ENCODE measurements at places on chromosomes 7 and 10.
A peak's percentile ranks its signal among the peaks of the same experiment; 100 is the strongest.

- no peak for DNase-seq
These were observed 1189.2 kb downstream of the TYW1 start for GRCh38 chr7:68185631-68186456.

GRCh38 chr7:2776401-2776800, 67.7 kb downstream of the GNA12 start:
- no peak for DNase-seq

DNA sequence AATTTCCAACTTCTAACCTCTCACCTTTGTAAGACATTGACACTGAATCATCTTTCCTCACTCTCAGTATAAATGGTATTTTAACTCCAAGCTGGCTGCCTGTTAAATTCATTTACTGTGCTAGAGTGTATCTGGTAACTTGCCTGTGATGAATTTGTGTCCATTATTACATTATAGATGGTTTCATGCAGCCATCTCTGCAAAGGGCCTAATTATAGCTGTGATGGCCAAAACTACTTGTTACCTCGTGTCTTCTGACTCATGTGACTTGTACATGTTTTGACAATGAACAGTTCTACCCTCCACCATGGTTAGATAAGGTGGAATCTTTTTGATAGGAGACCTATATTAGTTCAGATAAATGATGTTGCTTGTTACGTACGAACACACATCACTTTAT, 392.0 kb downstream of the PAXIP1 start:
- no peak for DNase-seq

GRCh38 chr7:2169923-2170575, 62.7 kb downstream of the MAD1L1 start:
- no peak for DNase-seq

DNA sequence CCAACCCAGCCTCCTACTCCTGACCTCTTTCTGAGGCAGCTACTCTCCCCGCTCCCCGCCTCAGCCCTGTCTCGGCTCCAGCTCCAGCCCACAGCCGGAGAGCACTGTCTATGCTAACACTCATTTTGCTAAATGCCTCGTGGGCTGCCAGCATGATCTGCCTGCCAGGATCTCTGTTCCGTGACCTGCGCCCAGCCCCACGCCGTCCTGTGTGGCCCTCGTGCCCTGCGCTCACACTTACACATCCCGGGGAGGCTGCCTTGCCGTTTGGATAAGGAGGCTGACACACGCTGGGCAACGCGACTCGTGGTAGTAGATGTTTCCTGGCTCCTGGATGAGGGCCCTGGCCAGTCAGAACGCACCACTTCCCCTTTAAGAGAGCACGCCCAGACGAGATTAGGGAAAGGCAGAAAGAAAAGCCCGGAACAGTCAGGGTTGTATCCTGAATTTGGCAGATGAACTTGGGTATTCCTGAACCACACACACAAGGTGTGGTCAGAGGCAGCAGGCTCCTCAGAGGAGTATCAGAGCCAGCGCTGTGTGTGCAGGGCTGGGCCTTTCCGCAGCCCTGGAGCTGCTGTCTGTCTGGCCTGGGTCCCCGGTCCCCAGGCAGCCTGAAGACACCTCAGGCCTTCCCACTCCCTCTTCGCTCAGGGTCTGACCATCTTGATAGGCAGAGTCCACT, 97.7 kb upstream of the EFCAB10 start:
- peak; percentile 80 for DNase-seq

- no peak for DNase-seq
These were observed 33.6 kb downstream of the AOAH start for GRCh38 chr7:36690514-36691187.

GRCh38 chr10:107900131-107900530, 735.6 kb upstream of the SORCS1 start:
- DNase-seq, result no peak

- DNase-seq, result no peak
These were observed 13.9 kb downstream of the TSPAN14 start for GRCh38 chr10:80468002-80468401.

GRCh38 chr7:82393076-82393839, 50.3 kb downstream of the CACNA2D1 start:
- DNase-seq, result no peak

DNA sequence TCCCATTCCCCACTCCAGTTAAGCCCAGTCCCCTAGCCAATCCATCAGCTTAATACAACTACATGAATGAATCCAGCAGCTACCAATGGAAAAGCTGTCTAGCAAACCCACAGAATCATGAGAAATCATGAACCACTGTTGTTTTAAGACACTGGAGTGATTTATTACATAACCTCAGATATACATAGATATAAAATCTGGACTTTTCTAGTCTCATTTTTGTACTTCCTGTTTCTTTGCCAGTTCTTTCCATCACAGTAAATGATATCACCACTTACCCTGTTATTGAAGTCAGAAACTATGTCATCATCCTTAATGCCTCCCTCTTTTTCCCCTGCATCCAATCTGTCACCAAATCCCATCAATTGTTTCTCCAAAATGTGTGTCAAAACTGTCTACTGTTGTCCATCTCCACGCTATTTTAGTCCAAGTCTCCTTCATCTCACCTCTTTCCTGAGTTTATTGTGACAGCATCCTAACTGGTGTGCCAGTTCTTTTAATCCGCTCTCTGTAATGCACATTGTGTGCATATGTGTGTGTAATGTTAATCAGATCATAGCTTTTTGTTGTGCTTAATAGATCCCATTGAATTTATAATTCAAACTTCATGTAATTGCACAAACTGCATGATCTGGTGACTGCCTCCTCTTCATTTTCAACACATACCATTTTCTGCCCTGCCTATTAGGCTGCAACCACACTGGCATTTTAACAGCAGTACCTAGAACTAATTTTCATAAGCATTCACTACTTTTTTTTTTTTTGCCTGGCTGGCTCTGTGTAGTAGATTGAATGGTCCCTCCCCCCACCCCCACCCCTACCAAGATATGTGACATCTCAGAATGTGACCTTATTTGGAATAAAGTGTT, 56.0 kb downstream of the MKLN1 start:
- no peak for DNase-seq

DNA sequence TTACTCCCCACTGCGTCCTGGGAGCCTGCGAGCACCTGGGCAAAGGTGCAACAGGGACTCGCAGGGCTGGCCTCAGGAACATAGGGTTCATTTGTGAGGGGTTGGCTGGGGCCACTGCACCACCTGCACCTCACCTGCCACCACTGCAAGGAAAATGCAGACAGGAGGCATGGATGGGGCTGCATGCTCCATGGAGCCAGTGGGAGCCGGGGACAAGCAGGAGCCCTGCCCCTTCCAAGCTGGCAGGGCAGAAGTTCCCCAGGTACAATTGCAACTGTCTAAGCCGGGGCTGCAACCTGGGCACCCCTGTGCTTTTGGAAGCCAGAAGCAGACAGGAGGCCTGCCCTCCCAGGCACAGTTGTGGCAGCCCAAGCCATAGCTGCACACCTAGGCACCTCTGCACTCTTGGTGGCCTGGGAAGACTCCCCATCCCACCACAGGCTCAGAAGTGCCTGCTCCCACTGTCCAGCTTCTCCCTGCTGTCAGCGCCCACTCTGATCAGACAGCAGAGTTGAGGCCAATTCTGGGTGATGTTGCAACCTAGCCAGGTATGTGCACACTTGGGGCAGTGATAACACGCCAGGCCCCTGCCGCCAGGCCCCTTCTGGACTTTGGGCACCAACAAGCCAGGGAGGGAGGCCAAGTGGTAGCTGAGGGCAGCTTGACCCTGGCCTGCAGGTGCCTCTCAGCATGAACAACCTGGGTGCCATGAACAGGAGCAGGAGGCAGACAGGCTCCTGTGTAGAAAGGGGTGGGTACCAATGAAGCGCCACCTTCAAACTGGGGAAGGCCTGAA, 58.2 kb downstream of the TMEM106B start:
- DNase-seq, result no peak

DNA sequence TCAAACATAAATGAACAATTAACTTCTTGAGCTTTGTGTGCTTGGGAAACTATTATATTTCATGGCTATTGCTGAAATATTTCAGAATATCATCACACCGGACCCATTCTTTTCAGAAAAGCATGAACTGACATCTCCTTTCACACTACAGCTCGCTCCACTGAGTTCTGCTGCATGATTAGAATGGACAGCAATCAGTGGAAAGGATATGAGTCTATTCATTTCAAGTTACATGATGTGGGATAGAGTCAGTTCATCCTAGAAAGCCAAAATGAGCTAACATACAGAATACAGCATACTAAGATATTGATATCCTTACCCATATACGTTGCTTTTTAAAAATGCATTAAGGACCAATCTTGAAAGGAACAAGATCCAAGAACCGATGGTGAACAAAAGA, 1.1 kb upstream of the FAM53B start:
- no peak for DNase-seq

DNA sequence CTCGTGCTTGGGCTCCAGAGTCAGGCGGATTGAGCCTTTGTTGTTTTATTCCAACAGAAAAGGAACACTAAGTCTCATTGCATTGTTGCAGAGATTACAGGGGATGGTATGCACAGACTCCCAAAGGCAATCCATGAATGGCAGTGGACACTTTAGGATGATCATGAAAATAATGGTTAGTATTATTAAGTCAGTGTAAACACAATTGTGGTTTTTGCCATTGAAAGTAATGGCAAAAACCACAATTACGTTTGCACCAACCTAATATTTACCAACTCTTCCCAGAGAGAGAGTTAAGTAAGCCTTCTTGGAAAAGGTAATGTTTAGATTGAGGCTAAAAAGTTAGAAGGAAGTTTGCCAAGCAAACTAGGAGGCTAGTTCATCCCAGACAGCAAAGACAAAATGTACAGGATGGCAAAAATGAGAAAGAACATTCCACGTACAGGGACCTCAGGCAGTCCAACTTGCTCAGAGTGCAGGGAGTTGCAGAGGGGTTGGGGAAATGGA, 72.9 kb upstream of the AMPH start:
- DNase-seq, result no peak

- no peak for DNase-seq
These were observed 11.6 kb upstream of the BAZ1B start for GRCh38 chr7:73533742-73534141.

GRCh38 chr7:85716353-85716752, 529.5 kb upstream of the SEMA3D start:
- DNase-seq, result no peak

DNA sequence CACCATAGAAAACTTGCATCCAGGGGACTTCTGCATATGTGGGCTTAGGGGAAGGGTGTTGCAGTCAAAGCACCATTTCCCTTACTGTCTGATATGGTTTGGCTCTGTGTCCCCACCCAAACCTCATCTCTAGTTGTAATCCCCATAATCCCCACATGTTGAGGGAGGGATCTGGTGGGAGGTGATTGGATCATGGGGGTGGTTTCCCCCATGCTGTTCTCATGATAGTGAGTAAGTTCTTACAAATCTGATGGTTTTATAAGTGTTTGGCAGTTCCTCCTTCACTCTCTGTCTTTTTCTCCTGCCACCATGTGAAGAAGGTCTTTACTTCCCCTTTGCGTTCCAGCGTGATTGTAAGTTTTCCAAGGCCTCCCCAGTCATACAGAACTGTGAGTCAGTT, 177.4 kb downstream of the ADK start:
- no peak for DNase-seq

GRCh38 chr7:6398943-6399342, 48.8 kb downstream of the DAGLB start:
- DNase-seq, result no peak

DNA sequence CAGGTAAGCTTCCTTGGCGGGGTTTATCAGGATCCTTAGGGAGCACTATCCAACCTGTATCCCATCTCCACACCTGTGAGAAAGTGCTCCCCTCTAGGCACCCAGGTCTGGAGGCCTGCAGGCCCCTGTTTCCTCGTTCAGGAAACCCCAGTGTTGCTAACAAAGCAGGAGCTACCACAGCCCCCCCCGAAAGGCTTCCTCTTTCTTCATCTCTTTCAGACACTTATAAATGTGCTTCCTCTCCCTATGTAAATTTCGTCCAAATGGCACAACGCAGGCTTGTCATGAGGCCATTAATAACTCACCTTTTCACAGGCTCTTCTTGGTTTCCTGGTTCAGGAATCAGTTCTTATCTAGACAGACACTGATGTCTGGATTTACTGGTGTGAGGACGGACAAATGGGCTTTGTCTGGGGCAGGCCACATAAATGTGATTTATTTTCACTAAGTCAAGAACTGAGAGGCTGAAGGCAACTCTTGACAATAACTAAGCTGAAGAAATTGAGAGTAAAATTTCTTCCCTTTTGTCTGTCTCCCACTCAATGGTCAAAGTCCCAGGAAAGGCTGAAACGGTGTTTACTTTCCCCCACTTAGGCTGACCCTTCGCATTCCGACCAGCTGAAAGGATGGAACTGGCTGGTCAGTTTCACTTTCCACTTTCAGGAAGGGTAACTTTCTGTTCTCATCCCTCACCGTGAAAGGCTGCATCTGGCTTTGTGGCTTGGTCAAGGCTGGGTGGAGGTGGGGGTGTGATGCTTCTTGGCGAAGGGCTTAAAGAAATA, 46.8 kb downstream of the PIK3AP1 start:
- DNase-seq, result no peak

GRCh38 chr10:107952649-107953556, 788.4 kb upstream of the SORCS1 start:
- DNase-seq, result no peak

- no peak for DNase-seq
These were observed 122.5 kb downstream of the KIAA1217 start for GRCh38 chr10:24331457-24331856.

DNA sequence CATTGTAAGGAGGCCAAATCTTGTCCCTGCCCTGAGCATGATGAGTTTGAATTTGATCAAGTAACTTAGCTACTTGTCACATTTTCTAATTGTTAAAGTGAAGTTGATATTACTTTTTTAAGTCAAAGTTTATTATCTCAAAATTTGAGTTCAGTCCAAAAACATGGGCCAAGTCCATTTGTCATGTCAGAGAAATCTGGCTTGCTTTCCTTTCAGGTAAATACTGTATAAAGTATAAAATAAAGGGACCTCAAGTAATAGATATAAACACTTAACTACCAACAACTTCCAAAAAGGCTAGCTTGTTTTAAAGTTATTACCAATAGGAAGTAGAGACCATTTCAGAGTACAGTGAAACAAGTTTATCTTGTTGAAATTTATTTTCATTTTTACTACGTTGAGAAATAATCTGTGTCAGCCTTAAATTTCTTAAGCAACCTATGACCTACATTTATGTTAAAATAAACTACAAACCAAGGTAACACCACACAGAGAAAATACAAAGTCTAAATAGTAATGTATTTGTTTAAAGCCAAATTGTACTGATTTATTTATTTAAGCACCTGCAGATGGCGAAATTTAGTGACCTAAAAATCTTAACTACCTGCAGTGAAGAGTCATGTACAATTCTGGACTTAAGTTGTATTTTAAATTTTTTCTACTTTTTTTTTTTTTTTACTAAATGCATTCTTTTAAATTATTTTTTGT, 36.5 kb downstream of the FHIP2A start:
- DNase-seq, result no peak

- no peak for DNase-seq
These were observed 260.4 kb downstream of the ZMYND11 start for GRCh38 chr10:395665-396064.

DNA sequence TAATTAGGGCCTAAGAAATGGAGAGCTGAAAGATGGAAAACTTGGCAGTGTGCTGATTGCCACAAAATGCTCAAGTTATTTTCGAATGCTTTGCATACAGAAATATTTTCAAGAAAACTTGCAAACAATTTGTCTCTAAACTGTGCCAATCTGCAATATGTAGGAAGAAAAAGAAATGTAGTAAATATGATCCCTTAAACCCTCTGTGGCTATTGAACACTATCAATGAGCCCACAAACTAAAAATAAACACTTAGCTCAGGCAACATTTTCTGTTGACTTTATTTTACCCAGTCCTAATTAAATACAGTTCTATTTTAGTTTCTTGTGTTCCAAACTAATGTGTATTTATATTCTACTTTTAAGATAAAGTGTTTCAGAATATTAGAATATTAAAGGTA, 342.1 kb downstream of the SEMA3D start:
- DNase-seq, result no peak
